ENCODE measurements at places on chromosomes 3 and 15.
A peak's percentile ranks its signal among the peaks of the same experiment; 100 is the strongest.

DNA sequence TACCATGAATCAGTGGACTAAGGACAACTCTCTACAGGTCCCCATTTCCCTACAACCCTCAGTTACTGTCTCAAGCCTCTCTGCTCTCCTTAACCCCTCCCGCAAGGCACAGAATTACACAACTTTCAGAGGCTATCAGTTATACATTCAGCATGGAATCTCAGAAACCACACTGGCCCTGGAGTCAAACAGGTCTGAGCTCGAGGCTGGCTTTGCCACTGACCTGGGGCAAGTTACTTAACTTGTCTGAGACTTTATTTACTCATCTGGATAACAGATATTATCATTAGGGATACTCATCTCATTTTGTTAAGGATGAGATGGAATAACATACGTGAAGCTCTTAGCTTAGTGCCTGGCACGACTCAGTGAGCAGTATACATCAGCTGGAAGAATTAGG is 95.2 kb downstream of the WDR76 start:
- peak; percentile 67 for DNase-seq

GRCh38 chr3:126655887-126656286 is 963 bp upstream of the TXNRD3 start:
- DNase-seq, result no peak

- no peak for DNase-seq
Measured at GRCh38 chr3:36317915-36318314, 62.4 kb upstream of the STAC start.

DNA sequence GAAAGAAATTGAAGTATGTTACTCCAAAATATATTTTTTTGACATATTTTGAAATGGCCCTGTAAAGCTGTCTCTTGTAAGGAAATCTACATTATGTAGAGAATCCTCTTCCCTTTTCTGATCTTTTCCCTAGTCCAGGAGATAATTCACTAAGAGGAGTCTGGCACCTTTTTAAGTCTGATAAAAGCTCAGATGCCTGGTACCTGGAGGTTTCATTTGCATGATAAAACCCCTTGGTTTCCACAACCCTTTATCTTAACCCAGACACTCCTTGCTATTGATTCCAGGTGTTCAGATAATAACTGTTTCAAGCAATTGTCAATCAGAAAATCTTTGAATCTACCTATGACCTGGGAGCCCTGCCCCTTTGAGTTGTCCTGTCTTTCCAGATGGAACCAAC is 26.5 kb downstream of the FGF12 start:
- no peak for DNase-seq

DNA sequence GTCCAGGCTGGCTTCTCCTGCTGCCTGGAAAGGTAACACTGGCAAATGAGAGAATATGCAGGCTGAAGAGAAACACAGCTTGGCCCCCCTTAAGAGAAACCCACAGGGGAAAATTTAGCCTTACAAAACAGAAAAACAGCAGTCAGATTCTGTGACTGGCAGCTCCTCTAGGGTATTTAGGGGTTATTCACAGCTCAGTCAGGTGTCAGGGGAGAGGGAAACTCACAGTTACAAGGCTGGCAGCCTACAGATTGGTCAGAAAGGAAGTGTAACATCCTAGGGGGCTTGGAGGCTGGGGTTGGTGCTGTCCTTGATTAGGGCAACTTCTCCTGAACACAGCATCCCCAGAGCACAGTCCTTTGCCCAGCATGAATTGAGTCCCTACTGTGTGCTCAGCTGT is 81.4 kb downstream of the SEMA5B start:
- no peak for DNase-seq

DNA sequence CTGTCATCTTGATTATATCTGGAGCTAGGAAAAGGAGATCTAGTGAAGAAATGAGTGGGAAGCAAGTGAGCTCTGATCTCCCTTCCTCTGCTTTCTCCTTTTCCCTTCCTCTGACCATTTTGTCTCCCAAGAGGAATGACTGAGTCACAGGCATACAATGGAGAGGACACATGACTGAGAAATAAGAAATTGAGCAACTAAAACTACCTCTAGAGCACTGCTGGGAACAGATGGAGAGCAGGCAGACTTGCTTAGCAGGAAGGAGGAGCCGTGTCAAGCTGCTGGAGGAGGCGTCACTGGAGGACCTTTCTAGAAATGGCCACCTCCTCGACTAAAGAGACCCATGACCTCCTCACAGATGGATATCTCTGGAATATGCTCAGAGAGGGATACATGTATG is 66.9 kb upstream of the MYO5C start:
- DNase-seq, result peak; percentile 50

DNA sequence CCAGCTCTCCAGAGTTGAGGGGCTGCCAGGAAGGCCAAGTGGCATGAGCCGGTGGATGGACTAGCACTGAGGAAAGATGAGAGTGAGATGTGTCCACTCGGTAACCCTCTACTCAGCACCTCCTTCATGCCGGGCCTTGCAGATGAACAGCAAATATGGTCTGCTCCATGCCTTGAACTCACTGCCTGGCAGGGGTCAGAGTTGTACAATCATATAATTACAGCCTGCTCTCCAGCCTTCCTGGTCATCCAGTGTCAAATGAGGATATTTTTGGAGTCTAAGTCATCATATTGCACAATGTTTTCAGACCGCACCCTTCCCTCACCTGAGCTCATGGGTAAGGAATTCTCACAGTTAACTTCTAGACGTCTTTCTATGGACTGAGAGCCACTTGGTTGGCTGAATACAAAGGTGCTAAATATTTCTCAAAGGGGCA is 4.9 kb downstream of the MGLL start:
- DNase-seq, result peak; percentile 84

- DNase-seq, result no peak
Measured at GRCh38 chr3:53787016-53787415, 59.2 kb downstream of the CHDH start.

DNA sequence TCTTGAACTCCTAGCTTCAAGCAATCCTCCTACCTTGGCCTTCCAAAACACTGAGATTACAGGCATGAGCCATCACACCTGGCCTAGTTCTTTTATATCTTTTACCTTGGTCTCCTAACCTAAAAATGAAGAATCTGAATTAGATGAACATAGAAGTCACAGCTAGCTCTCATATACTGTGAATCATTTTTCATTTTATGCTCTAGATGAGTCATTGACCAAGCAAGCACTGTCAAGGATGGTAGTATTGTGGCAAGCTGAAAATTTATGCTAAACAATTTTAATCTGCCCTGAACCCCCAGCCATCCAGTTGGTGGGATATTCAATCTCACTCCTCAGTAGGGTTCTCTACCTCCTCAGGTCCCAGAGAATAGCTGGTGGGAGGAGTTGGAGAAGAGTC is 48.3 kb upstream of the DNAJC13 start:
- DNase-seq, result no peak

DNA sequence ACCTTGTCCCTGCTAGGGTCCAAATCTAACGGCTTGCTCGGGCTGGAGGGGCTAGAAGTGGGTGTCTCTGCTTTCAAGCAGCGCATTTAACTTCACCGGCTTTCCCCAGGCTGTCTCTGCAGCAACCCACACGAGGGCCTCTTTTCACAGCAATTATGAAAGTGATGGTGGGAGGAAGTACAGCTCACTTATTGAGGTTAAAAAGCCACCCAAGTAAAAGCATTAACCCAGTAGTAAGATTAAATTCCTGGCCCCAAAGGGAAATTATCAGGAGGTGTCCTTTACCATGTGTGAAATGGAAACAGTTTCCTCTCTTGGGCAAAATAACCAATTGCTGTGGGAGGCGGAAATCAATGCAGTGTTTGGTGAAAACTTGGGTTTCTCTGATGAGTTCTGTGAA is 41.1 kb downstream of the NGRN start:
- no peak for DNase-seq

DNA sequence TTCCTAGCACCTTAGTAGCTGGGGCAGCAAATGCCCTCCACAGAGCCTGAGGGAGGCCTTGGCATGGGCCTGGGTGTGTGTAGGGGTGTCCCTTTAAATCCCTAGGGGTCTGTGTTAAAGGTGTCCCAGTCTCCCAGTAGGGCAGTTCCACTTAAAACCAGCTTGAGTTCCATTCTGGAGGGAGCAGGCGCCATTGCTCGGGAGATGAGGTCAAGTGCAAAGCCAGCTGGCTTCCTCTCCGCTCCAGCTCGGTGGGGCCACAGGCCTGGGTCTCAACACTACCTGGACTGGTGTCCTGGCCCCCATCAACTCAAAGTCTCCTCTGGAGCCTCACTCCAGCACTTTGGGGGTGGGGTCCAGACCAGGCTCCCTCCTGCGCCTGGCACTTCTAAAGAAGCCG is 25.2 kb downstream of the FEM1B start:
- no peak for DNase-seq

- no peak for DNase-seq
Measured at GRCh38 chr15:81792646-81793045, 253.2 kb downstream of the MEX3B start.

DNA sequence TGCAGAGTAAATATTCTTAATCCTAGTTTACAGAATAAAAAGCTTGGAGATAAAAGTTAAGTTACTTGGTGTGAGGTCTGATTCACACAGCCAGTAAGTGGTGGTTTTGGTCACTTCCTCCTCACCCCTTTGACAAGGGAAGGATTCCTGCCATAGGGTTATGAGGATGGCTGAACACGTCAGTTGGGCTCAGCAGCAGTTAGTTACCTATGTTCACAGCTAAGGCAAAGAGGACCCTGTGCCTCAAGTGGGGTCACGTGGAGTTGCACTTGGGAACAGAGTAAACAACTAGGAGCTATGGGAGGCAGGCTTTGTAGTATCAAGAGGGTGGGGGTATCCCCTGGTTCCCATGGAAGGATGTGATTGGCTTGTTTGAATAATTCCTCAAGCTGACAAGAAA is 232.2 kb downstream of the UBE2E2 start:
- no peak for DNase-seq

- no peak for DNase-seq
Measured at GRCh38 chr3:20104167-20104661, 64.0 kb downstream of the KAT2B start.

DNA sequence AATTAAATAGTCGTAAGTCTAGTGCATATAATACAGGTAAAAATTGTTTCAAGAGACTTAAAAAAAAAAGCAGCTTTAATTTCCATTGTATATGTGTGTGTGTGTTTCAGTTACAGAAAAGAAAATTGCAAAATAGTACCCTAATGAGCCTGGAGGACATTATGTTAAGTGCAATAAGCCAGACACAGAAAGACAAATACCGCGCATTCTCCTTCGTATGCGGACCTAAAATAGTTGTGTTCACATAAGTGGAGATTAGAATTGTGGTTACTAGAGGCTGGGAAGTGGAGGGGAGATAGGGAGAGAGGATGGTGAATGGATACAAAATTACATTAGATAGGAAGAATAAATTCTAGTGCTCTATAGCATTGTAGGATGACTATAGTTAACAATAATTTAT is 3.6 kb downstream of the MESD start:
- DNase-seq, result no peak

- no peak for DNase-seq
Measured at GRCh38 chr15:99983171-99983885, 250.1 kb upstream of the LYSMD4 start.

GRCh38 chr15:67707520-67708283 is 117.6 kb upstream of the SKOR1 start:
- DNase-seq, result peak; percentile 8

- peak; percentile 42 for DNase-seq
Measured at GRCh38 chr3:23915537-23916108, 1.2 kb downstream of the NKIRAS1 start.

DNA sequence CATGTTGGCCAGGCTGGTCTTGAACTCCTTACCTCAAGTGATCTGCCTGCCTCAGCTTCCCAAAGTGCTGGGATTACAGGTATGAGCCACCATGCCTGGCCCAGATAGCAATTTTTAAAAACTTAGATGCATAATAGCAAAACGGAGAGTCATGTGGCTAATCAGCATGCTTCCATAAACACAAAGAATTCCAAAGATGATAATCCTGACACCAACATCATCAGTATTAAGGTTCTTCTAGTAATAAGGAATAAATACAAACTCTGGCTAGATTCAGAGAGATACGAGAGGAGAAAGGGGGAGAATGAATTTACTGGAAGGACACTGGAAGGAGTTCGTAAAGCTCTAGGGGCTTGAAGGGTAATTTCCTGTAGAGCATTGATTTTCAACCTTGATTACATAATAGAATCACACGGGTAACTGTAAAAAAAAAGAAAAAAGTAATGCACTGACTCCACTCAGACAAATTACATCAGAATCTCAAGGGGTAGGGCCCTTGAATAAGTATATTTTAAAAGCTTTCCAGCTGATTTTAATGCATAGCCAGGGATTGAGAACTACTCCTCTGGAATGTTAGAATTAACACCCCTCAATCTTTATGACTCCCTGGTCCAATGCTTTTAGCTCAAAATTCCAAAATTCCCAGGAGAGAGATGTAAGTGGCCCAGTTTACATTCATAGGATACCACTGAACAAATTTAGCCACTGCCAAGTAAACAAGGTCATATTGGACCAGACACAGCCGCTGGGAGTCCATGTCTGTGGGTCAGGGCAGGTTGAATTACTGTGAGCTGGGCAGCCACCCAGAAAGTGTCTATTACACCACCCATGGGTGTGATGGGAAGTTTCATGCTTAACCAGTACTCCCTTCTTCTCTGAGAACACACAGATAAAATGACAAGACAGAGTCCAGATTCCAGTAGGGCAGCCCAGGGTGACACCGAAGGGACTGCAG is 243.9 kb downstream of the TBL1XR1 start:
- peak; percentile 83 for DNase-seq

GRCh38 chr15:37059086-37059485 is 41.3 kb downstream of the MEIS2 start:
- peak; percentile 88 for DNase-seq

GRCh38 chr3:50632450-50632849 is 15.5 kb downstream of the MAPKAPK3 start:
- DNase-seq, result peak; percentile 76

GRCh38 chr15:41161736-41162135 is 45.7 kb upstream of the INO80 start:
- peak; percentile 13 for DNase-seq

- DNase-seq, result peak; percentile 60
Measured at GRCh38 chr3:157906627-157907026, 199.6 kb downstream of the SHOX2 start.

- DNase-seq, result peak; percentile 86
Measured at GRCh38 chr3:129557548-129557894, 14.5 kb downstream of the H1-8 start.

DNA sequence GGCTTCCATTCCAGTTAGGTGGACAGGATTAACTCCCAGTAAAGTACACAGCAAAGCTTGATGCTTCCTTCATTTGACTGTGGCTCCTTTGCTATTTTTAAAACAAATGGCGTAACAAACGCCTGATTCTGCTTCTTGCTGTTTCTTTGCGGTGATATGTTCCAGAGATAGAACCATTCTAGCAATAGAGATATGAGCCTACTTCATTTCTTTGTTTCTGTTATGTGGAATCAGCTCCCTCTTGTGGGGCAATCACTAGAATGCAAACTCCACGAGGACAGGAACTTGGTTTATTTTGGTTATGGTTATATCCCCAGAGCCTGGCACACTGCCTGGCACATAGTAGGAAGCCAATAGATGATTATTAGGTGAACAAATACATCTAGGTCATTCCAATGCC is 122.6 kb upstream of the SLC6A11 start:
- DNase-seq, result peak; percentile 9

- DNase-seq, result no peak
Measured at GRCh38 chr3:39325236-39325635, 4.3 kb upstream of the CCR8 start.
